NCI-H1048 (cell line): ENCODE measurements at places on chromosomes 1 and 21.

GRCh38 chr1:19620786-19621185 is 23.3 kb upstream of the NBL1 start:
- DNase-seq, result no peak

DNA sequence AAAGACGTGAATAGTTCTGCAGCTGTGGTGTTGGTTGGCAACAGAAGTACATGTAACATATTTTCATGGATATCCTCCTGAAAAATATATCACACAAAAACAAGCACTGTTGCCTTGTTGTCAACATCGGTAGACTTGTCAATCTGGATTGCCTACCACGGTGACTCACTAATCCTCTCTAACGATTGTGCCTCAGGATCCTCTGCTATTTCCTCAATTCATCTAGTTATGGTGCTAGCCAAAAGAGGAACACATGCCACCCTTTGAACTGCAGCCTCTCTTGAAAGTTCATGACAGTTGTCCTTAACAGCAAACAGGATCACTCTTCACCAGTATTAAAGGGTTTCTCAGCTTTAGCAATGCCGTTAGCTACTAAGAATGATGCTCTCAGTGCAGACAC is 25.7 kb downstream of the RASAL2 start:
- DNase-seq, result peak; percentile 32

- no peak for DNase-seq
Observed at GRCh38 chr1:101158424-101158823, 78.4 kb upstream of the S1PR1 start.

GRCh38 chr1:8816264-8816663 is 1.2 kb downstream of the RERE start:
- no peak for DNase-seq

GRCh38 chr1:109148987-109149561 is 35.2 kb downstream of the ELAPOR1 start:
- no peak for DNase-seq
